ENCODE measurements at places on chromosomes 5 and 9.

DNA sequence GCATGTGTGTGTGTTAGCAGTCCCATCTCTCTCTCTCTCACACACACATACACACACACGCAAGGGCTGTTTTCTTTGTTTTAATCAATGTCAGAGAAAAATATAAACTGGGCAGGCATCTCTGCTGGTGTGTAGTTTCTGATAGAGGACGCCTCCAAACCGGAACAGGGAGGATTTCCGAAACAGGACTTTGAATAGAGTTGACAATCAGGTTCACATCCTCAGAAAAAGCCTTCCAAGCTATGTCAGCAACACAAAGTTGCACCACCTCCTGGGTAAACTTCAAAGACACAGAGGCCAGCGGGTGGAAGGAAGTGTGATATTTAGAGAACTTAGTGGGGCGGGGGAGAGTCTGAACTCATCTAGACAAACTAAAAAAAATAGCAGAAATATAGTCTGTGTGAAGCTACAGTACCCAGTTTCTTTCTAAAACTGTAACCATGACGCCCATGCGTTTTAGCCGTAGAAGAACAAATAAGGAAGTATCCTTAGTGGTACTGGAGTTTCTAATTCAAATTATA, 1.2 kb downstream of the ST8SIA4 start:
- peak; percentile 90 for DNase-seq

GRCh38 chr5:145396888-145397287, 438.3 kb downstream of the PRELID2 start:
- no peak for DNase-seq

- DNase-seq: no peak
Observed at GRCh38 chr9:133888809-133889491, 103.2 kb downstream of the VAV2 start.

DNA sequence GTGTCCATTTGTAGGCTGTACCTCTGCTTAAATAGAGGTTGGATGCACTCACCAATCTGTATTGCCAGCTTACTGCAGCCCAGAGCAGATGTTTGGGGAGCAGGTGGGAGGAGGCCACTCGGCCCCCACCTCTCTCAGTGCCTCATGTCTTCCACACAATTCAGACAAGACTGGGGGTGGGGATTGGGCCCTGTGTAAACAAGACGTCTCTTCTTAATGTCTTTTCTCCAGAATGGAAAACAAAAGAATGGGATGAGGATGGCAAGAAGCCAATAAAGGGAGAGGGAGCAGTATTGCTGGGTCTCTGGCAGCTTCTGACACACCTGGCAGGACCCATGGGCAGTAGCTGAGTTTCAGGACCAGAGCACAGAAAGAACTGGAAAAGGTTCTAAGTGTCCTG, 64.9 kb downstream of the SIL1 start:
- no peak for DNase-seq

GRCh38 chr5:111296570-111296969, 72.4 kb downstream of the CAMK4 start:
- DNase-seq: no peak

GRCh38 chr9:83656032-83656680, 33.2 kb downstream of the IDNK start:
- no peak for DNase-seq

DNA sequence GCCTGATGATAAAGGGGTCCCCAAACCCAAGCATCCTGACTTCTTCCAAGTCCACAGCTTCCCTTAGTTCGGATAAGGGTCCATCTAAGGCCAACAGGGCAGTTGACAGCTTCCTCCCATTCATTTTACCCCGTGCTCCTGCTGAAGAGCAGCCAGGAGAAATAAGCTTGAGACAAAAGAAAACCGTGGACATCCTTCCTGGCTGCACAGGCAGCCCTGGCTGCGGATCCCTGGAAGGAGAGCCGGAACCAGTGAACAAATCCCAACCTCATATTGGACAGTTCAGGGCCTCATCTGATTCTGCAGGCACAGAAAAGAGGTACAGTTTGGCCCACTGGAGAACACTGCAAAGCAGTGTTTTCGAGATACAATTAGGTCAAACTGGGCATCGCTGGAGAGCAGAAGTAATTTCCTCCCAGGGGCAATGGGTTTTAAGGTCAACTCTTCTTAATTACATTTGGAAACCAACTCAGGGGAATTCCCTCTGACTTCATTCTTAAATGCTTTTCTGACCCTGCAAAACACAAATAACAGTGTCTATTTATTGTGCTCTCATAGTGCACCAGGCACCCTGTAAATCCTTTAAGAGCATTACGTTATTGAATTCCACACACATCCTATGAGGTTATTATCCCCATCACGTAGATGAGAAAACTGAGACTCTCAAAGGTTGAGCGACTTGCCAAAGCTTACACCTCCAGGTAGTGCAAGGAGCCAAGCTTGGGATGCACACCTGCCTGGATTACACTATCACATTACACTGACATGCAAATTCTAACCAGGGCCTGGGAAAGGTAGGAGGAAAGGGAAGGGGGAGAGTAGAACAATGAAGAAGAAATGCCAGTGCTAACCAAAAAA, 21.2 kb downstream of the ADAM19 start:
- DNase-seq: no peak

- DNase-seq: no peak
Observed at GRCh38 chr5:59496524-59497134, 396.9 kb downstream of the PDE4D start.

GRCh38 chr9:81575956-81576355, 113.4 kb downstream of the TLE1 start:
- no peak for DNase-seq

DNA sequence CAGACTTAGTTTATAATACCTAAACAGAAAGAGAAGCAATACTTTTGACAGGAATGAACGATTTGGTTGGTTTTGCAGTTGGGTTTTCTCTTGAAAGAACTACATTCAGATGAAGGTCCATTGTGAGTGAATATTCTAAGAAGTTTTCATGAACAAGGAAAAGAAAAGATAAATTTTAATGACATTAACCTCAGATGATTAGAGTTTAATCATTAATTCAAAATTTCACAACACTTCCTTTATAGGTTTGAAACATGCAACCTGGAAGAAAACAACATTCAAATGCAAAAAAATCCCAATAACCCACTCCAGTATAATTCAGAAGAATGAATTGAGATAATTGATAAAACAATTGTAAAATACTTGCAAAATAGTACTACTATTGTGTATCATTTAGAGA, 23.8 kb downstream of the EQTN start:
- no peak for DNase-seq

GRCh38 chr5:177357459-177358351, at the start of gene RGS14:
RGS14 (plus strand) TSS chr5:177357924; CDS start chr5:177358025, 101 bp downstream.
- peak; percentile 88 for DNase-seq

DNA sequence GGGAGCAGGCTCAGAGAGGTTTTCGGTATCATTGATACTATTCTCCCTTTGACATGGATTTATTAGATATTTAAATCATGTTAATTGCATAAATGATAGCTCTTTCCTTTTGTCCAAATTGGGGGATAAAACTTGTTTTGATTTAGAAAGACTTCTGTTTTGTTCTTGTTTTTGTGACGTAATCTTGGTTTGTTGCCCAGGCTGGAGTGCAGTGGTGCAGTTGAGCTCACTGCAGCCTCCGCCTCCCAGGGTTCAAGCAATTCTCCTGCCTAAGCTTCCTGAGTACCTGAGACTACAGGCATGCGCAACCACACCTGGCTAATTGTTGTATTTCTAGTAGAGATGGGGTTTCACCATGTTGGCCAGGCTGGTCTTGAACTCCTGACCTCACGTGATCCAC, 7.1 kb downstream of the MAT2B start:
- DNase-seq: no peak

GRCh38 chr9:128916204-128916603, 4.6 kb upstream of the PHYHD1 start:
- DNase-seq: no peak

GRCh38 chr5:158195416-158196210, 336.7 kb upstream of the CLINT1 start:
- DNase-seq: no peak

DNA sequence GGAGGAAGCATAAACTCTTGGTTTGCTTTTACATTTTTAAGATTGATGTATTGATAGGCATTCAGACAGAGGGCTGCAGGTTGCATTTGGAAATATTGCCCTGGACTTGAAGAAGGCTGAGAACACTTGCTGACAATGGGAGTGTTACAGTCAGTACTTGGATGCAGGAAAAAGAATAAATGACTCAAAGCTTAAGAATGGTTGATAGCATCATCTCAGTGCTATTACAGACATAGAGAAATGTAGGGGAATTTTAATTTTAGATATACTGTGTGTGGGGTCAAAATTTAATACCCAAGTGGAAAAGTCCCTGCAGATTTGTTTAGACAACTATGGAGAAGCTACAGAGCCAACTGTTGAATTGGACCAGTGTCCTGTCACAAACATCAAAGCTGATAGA, 101.1 kb downstream of the ISL1 start:
- DNase-seq: no peak
